ENCODE measurements at places on chromosomes 11 and 22.

GRCh38 chr22:32644252-32645100 lies 157.0 kb upstream of the TIMP3 start:
- DNase-seq = no peak

DNA sequence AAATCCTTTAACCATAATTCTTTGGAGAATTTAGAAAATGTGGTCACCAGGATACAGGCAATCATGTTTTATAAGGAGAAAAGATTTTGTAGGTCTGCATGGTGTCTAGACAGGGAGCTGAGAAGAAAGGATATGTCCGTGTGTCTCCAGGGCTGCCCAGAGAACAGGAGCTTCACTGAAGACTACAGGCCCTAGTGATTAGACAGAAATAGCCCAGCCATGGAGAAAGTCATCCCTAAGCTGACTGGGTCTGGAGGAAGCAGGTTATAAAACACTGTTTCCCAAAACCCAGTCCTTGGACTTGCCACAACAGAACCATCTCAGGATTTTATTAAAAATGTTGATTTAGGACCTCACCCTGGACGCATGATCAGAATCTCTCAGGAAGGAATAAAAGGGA lies 84.4 kb downstream of the GALNT18 start:
- DNase-seq = no peak

GRCh38 chr11:130070846-130071200 lies 1.1 kb downstream of the APLP2 start:
- no peak for DNase-seq

GRCh38 chr11:109970516-109971183 lies 122.5 kb upstream of the ZC3H12C start:
- no peak for DNase-seq

DNA sequence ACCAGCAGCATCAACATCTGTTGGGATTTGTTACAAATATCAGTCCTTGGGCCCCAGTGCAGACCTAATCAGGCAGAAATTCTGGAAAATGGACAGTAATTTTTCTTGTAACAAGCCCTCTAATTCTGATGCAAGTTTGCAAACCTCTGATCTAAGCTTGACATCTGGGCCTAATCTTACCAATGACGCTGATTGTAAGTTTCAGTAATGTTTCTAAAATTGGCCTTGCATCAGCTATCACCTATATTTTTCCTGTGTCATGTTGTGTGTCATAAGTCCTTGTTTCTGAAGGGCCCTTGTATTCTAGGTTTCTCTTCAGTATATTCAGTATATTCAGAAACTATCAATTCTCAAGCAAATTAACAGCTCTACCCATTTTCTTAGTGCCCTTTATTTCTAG lies 36.4 kb downstream of the ZNF215 start:
- DNase-seq = no peak

- DNase-seq = no peak
Measured at GRCh38 chr11:119258983-119259382, 52.8 kb downstream of the CBL start.

GRCh38 chr11:32172848-32173834 lies 82.3 kb downstream of the RCN1 start:
- peak; percentile 11 for DNase-seq

- DNase-seq = no peak
Measured at GRCh38 chr22:44096736-44097135, 72.6 kb downstream of the PARVB start.

- peak; percentile 25 for DNase-seq
Measured at GRCh38 chr11:72338741-72339140, 94.8 kb upstream of the PHOX2A start.

GRCh38 chr11:128238521-128239265 lies 348.7 kb downstream of the ETS1 start:
- no peak for DNase-seq

GRCh38 chr11:100273066-100273815 lies 413.8 kb upstream of the ARHGAP42 start:
- DNase-seq = no peak

DNA sequence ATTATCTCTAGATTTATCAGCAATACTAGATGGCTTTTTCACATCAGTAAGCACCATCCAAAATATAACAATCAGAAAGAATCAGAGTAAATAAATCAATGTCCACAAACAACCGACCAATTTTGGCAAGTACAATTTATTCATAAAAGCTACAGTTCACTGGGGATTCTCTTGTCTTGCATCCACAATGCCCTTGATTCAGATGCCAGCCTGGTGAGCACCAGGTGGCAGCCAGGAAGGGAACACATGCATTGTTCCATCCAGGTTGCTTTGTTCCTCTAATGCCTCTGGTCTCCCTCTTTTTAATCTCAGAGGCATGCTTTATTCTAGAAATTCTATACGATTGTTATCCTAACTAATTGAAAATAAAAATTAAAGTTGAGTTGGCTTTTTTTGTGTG lies 242.1 kb upstream of the KIRREL3 start:
- no peak for DNase-seq

DNA sequence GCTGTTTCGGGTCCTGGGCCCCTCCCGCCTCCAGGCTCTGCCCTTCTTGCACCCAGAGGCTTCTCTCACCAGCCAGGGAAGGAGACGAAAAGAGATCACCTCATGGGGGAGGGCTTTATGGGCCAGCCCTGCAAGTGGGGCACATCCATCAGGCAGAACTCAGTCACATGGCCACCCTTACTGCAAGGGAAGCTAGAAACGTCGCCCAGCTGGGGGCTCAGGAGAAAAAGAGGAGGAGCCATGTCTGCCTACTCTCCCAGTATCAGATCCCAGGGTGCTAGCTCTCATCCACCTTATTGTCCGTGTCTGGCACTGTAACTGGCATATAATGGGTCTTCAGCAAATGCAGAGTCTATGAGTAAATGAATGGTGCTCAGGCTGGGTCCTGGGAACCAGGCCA lies 24.2 kb downstream of the MFNG start:
- DNase-seq = no peak

GRCh38 chr11:116927163-116927974 lies 89.9 kb upstream of the APOA1 start:
- DNase-seq = no peak

DNA sequence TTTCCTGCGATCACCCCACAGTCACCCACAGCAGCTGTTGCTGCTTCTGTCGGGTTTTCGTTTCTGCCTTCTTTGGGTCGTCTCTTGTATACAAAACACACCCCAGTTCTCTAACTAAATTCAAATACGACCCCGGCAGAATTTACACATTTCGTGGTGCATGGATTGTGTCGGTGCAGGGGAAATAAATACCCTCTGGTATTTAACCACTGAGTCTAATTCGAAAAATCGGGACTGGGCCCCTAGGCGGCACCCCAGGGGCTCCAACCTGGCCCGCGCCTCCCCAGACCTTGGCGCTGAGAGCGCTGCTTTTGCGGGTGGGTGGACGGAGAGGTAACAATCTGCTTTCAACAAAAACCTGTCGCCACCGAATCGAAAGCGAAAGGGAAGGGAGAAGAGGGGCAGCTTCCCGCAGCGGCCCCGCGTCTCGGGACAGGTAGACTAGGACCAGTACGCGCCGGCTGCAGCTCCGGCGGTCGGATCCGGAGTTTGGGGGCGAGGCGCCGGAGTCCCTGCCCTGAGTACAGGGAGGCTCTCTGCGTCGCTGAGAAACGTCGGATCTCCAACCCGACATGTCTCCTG lies 4.4 kb downstream of the ALX4 start:
- no peak for DNase-seq

GRCh38 chr11:124586238-124586860 lies 16.6 kb downstream of the OR8A1 start:
- DNase-seq = peak; percentile 20

GRCh38 chr11:107337917-107338316 lies 119.7 kb downstream of the CWF19L2 start:
- DNase-seq = no peak

DNA sequence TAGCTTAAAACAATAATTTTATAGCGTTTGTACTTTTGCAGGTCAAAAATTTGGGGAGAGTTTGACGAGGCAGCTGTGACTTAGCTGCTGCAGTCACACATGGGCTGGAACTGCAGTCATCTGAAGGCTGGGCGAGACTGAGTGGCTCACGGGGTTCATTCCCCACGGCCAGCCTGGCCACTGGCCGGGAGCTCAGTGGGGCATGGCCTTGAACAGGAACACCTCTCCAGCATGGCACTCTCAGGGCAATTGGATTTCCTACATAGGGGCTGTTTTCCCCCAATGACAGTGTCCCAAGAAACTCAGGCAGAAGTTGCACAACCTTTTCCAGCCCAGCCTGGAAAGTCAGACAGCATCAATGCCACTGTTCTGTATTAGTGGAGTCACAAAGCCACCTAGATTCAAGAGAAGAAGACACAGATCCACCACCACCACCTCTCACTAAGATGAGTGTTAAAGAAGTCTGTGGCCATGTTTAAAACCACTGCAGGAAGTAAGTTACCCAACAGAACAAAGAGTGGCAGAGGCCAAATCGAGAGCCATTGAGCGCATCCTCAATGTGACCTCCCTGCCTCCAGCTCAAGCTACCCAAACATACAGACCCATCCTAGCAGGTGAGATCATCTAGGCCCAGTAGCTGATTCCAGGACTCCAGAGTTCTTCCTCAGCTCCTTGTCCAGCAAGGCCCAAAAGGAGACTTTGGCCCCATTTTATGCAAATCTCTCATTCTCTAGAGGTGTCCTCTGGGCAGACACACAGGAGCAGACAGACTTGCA lies 618.7 kb upstream of the CADM1 start:
- DNase-seq = no peak

DNA sequence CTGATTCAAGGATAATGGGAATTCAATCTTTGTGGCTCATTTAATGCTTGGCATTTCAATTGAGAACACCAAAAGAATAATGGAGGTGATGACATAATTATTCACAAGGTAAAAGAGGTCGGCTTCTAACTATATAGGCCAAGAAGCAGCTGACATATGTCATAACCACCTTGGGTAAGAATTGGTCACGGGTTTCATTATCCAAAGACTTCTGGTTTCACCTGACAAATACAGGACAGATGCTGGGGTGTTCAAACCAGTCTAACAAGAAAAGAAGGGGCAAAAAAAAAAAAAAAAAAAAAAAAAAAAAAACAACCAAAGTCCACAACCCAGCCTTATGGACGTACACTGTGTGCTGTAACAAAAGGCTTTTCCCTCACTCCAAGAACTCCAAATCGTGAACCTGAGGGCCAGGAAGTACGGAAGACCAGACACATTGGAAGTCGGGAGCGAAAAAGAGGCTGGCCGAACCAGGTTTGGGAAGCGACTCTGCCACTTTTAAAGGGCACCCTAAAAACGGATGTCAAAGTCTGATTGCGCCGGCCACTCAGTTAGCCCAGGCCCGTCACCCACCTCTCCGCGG lies 385 bp downstream of the HARBI1 start:
- no peak for DNase-seq

DNA sequence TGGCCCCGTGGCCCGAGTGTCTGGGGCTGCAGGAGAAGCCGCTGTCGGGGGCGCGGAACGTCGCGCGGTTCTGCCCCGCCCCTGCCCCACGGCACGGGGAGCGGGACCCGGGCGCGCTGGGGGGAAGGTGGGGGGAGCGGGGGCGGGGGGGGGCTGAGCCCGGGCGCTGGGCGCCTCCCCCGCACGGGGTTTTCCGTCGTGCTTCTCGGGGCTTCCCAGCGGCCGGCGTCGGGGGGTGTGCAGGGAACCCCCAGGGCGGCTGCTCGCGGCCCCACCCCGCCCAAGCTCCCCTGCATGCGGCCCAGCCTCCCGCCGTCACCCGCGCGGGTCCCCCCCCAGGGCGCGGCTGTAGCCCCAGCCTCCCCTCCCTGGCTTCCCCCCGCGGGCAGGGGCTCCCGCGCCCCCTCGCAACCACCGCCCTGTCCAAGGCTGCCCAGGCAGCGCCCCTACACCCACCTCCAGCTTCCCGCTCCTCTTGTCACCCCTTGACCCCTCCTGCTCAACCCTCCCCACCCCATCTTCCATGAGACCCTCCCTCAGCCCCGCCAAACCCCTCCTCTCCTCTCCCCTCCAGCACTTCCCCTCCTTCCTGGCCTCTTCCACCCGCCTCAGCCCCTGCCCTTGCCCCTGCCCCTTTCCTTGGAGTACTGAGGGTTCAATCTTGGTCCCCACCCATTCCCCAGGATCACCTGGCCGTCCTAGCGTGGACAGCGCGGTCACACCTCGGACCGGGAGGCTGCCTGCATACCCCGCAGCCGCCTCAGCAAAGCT lies 1.7 kb downstream of the IL17REL start:
- no peak for DNase-seq

DNA sequence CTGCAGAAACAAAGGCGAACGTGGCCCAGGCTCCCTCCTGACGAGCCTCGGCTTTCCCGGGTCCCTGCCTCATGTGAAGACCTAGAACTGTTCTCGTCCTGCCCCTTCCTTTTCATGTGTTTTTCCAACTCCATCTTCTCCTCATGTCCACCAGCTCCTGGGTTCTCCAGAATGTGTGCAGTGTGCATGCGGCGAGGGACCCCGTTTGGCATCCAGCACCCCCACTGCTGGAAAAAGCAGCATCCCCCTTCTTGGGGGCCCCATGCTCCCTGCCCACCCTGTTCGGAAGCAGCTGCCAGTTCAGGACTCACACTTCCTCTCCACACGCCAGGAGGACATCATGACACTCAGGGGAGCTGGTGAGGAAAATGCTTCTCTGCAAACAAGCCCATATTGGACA lies 313.5 kb downstream of the BRD1 start:
- DNase-seq = no peak

DNA sequence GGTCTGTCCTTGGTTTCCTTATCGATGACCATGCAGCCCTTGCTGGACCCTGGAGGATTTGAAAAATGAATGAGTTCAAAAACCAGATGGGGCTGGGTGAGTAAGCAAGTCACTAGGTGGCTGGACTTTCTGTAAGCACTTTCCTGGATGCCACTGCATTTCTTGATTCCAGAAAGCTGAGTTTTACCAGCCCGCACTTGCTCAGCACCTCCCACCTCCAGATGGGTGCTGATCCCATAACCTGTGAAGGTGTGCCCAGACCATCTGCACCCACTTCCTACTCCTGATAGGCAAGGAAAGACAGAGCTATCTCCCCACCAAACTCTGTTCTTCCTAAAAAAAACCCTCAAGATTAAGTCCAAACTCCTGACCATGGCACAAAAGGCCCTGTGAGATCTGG lies 21.1 kb downstream of the ASCC2 start:
- no peak for DNase-seq

DNA sequence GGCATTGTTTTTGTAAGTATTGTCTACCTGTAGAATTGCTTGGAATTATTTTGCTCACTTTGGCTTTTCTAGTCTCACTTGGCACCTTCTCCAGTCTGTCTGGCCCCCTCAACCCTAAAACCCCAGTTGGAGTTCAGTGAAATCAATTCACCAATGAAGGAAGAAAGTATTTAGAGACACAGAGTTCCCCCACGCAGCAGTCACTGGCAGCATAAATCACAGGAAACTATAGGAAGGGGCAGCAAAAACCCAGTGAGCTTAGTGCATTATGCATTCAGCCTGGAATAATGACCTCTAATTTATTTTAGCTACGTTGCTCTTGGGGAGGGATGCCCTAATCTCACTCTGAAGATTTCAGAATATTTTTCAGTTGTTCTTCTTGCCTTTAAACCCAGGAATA lies 204.7 kb upstream of the BLID start:
- no peak for DNase-seq
